Panc1 (cell line): ENCODE measurements at places on chromosomes 16 and 17. TPM values are rescaled to one million over a fixed set of nuclear protein-coding genes. Genes with fewer than 3 reads are reported as not detected.

The FASN gene
- 956 TPM for total RNA-seq

The SULT1A4 gene
- 1.2 TPM for total RNA-seq

The ALOX12B gene
- not detected for total RNA-seq

The TAF1C gene
- 31.9 TPM for total RNA-seq

DNA sequence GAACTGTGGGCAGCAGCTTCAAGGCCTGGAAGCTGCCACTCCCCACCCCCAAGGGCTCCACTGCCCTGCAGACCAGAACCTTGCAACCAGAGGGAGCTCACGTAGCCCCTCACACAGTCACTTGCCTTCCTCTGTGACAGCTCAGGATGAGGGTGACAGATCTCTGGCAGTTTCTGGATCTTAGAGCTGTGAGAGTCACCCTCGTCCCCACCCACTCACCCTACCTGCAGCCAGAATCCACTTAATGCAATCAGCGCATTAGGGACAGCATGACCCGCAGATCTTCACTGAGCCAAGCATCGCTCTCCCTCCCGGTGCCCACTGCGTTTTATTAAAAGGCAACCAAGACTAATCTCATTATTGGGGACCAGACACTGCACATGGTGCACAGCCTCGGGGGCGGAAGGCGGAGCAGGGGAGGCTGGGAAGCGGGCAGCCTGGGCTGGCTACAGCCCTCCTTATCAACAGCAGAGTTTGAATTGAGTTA, 3.5 kb downstream of the CYB561 start:
- DNase-seq = no peak
- no peak overlapping the region for H3K27ac ChIP-seq
- peaks cover 38% of the 10 kb centered on the region for H3K4me1 ChIP-seq
- no peaks in the 10 kb centered on the region for H3K27me3 ChIP-seq
- no peak overlapping the region for H3K4me3 ChIP-seq

DNA sequence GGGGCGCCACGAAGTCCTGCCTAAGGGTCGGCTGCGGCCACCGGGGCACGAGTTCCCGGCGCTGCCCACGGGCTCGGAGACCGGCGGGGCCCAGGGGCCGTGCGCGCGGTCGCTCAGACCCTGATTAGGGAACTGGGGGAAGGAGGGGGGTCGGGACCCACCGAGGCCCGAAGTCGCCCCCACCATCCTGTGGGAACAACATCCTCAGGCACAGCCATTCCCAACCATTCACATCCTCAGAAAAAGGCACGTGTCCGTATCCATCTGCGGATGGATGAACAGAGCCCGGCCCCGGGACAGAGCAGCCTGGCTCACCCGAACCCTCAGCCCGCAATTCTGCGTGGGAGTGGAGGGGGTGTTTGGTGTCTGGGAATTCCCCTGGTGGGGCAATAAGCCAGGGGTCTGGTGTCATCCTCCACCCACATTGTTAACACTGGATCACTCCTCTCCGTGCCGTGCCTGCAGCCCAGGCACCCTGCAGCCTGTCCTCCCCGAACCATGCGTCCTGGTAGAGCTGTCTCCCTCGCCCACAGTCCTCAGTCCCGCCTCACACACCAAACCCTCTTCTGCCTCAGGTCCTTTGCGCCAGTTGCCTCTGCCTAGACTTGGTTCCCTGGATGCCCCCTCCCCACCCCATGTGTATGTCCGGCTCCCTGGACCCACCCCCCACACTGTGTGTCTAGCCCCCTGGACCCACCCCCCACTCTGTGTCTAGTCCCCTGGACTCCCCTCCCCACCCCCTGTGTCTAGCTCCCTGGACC, 789 bp upstream of the CCDC57 start:
- peak overlapping the region; percentile 68 for H3K4me3 ChIP-seq
- peaks cover 47% of the 10 kb centered on the region for H3K4me1 ChIP-seq
- H3K27me3 ChIP-seq = no peaks in the 10 kb centered on the region
- no peak for DNase-seq
- no peaks in the 10 kb centered on the region; the same call in 1 of the 2 replicates for H3K36me3 ChIP-seq
- H3K27ac ChIP-seq = peak overlapping the region; percentile 92

GRCh38 chr17:77802811-77803220, 155.7 kb upstream of the TNRC6C start:
- H3K36me3 ChIP-seq = no peaks in the 10 kb centered on the region
- no peak overlapping the region for H3K4me3 ChIP-seq
- peaks cover 14% of the 10 kb centered on the region for H3K27me3 ChIP-seq
- no peaks in the 10 kb centered on the region for H3K4me1 ChIP-seq
- no peak overlapping the region for H3K27ac ChIP-seq

DNA sequence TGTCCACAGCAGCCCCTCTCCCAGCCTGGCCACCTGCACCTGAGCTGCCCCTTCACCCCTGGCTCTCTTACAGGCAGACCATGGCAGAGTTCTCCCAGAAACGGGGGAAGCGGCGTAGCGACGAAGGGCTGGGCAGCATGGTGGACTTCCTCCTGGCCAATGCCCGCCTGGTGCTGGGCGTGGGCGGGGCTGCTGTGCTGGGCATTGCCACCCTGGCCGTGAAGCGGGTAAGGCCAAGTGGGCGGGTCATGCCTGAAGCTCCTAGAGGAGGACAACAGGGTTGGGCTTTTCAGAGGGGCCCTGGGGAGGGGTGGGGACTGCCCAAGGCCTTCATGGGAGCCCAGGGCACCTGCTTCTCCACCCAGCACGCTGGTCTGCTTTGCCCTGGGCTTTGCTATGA, 2.2 kb downstream of the MIEF2 start:
- H3K27ac ChIP-seq = no peak overlapping the region
- no peak overlapping the region for H3K4me3 ChIP-seq
- H3K27me3 ChIP-seq = no peaks in the 10 kb centered on the region
- peaks cover 3% of the 10 kb centered on the region; the same call in 1 of the 2 replicates for H3K36me3 ChIP-seq
- H3K4me1 ChIP-seq = peaks cover 7% of the 10 kb centered on the region

GRCh38 chr17:80667462-80668277, 123.0 kb downstream of the RPTOR start:
- DNase-seq = no peak
- H3K27me3 ChIP-seq = no peaks in the 10 kb centered on the region
- H3K4me3 ChIP-seq = no peak overlapping the region
- no peaks in the 10 kb centered on the region for H3K36me3 ChIP-seq
- peaks cover 15% of the 10 kb centered on the region for H3K4me1 ChIP-seq

DNA sequence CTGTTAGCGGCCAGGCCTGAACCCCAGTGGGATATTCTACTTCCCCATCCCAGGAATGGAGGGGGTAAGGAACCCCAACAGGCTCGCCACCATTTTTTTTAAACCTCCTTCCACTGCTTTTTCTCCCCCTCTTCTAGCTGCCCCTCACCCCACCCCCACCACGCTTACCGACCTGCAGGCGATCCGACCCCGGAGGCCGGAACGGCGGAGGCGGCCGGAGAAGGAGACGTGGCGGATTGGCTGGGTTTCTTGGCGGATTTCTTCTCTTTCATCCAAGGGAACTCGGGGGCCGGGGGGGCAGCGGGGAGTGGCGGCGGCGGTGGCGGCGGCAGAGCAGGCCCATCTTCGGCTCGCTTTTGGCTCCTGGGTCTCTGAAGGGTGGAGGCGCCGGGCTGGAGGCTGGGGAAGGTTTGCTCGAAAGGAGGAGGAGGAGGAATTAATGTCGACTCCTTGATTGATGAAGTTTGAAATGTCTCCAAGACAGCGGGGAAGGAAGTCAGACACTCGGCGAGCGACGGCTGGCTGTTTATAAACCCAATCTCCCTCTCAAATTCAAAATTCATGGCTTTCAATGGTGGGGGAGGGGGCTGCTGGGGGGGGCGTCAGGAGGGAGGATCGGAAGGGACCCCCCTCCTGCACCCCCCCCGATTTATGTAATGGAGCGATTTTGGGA, 424 bp downstream of the HOXB2 start:
- H3K4me3 ChIP-seq = peak overlapping the region; percentile 81
- H3K27ac ChIP-seq = peak overlapping the region; percentile 98
- H3K36me3 ChIP-seq = peaks cover 15% of the 10 kb centered on the region
- H3K27me3 ChIP-seq = no peaks in the 10 kb centered on the region
- DNase-seq = no peak

- H3K27me3 ChIP-seq = no peaks in the 10 kb centered on the region
- H3K4me1 ChIP-seq = no peaks in the 10 kb centered on the region
- DNase-seq = no peak
- no peaks in the 10 kb centered on the region for H3K36me3 ChIP-seq
- H3K27ac ChIP-seq = no peak overlapping the region
Measured at GRCh38 chr16:22789281-22789945, 24.5 kb upstream of the HS3ST2 start.

DNA sequence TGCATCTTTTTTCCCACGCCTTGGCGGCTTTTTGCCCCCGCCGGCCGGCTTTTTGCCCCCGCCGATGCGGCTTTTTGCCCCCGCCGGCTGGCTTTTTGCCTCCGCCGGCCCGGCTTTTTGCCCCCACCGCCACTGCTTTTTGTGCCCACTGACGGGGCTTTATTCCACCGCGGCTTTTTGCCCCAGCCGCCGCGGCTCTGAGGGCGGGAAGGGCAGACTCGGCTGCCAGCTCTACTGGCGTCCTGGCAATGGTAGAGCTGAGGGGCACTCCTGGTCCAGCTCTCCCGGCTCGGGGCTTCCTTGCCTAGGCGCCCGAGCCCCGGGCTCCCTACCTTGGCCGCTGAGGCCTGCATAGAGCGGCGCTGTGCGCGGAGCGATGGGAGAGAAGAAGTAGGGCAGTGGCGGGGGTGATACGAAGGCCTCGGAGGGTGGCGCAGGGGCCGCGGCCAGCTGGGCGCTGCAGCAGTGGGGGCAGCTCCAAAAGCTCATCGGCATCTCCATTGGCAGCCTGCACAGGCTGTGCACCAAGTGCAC, 591.4 kb downstream of the TP53TG3F start:
- H3K4me1 ChIP-seq = no peaks in the 10 kb centered on the region
- no peaks in the 10 kb centered on the region for H3K27me3 ChIP-seq
- no peak overlapping the region for H3K27ac ChIP-seq
- no peaks in the 10 kb centered on the region for H3K36me3 ChIP-seq
- no peak for DNase-seq

DNA sequence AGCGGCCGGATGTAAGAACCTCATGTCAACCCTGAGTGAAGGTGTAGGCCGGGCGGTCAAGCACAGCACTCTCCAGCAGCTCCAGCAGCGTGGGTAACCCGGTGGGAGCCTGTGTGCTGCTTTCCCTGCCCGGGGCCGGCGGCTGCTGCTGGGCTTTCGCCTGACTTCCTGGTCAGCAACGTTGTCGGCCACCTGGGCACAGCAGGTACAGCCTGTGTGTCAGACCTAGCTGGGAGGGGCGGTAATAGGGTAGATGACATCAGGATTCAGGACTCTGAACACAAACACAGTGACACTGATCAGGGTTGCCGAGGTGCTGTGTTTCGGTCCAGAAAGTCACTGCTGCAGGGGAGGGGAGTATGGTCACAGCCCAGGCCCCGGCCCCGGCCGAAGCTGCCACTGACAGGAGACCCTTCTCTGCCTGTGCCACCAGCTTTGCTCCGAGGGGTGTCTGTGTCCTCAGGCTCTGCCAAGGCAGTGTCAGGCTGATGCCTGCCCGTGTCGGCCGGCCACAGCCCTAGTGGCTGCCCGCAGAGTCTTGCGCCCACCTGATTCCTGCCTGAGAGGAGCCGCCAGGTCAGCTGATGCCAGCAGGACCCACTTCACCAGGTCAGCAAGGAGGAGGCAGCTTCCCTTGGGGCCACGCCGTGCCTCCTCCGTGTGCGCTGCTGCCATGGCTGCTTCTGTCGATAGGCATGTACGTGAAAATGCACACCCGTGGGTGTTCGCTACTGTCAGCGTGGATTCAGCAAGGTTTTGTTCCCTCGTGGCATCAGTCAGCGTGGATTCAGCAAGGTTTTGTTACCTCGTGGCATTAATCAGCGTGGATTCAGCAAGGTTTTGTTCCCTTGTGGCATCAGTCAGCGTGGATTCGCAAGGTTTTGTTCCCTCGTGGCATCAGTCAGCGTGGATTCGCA, 9.2 kb downstream of the RAB40C start:
- no peak overlapping the region for H3K4me3 ChIP-seq
- H3K4me1 ChIP-seq = peaks cover 2% of the 10 kb centered on the region; the same call in 1 of the 2 replicates
- H3K27ac ChIP-seq = no peak overlapping the region
- H3K27me3 ChIP-seq = no peaks in the 10 kb centered on the region

- no peaks in the 10 kb centered on the region for H3K4me1 ChIP-seq
- H3K36me3 ChIP-seq = no peaks in the 10 kb centered on the region
Measured at GRCh38 chr17:62921817-62922216, 44.2 kb upstream of the TANC2 start.

GRCh38 chr16:69925311-69925710, 25.8 kb upstream of the CLEC18A start:
- no peak overlapping the region for H3K27ac ChIP-seq
- no peaks in the 10 kb centered on the region for H3K27me3 ChIP-seq
- no peaks in the 10 kb centered on the region for H3K36me3 ChIP-seq

GRCh38 chr16:70665113-70665694, 18.8 kb downstream of the IL34 start:
- no peak for DNase-seq
- no peak overlapping the region for H3K27ac ChIP-seq
- no peaks in the 10 kb centered on the region for H3K4me1 ChIP-seq

- H3K36me3 ChIP-seq = no peaks in the 10 kb centered on the region
- DNase-seq = no peak
- no peak overlapping the region for H3K27ac ChIP-seq
- H3K4me3 ChIP-seq = no peak overlapping the region
- H3K4me1 ChIP-seq = no peaks in the 10 kb centered on the region
Measured at GRCh38 chr17:40720899-40721298, 17.3 kb upstream of the KRT24 start.

- peaks cover 3% of the 10 kb centered on the region for H3K27me3 ChIP-seq
- H3K36me3 ChIP-seq = no peaks in the 10 kb centered on the region
- H3K4me1 ChIP-seq = peaks cover 10% of the 10 kb centered on the region
- no peak overlapping the region for H3K27ac ChIP-seq
- DNase-seq = no peak
Measured at GRCh38 chr17:74380086-74380958, 13.0 kb downstream of the GPR142 start.

DNA sequence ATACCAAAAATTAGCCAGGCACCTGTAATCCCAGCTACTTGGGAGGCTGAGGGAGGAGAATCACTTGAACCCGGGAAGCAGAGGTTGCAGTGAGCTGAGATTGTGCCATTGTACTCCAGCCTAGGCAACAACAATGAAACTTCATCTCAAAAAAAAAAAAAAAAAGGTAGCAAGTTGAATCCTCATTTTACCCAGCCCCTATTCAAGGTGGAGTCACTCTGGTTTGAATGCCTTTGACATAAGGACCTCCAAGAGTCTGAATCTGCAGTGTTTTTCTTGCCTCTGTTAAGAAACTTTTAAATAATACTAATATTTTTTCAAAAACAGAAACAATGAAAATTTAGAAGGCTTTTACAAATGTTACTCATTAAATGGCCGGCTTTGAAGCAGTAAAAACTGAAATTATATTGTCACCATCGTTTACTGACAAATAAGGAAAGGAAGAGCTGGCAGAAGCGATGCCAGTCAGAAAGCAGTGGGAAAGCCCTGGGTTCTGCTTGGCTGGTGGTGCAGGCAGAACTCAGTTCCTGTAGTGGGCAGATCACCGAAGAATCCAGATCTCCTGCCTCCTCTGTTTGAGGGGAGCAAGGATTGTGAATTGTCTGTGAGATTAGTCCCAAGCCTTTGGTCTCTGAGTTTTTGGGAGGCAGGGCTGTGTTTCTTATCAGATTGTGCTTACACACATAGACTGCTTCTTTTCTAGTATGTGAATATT, 99.7 kb upstream of the HAS3 start:
- DNase-seq = no peak
- no peak overlapping the region for H3K4me3 ChIP-seq

- no peaks in the 10 kb centered on the region for H3K4me1 ChIP-seq
- no peaks in the 10 kb centered on the region for H3K27me3 ChIP-seq
- no peaks in the 10 kb centered on the region; the same call in 1 of the 2 replicates for H3K36me3 ChIP-seq
Measured at GRCh38 chr16:4461250-4462085, 13.0 kb downstream of the NMRAL1 start.

GRCh38 chr16:10876799-10877341, at the start of gene CIITA:
Gene CIITA (plus strand): TSS chr16:10877202. CDS start chr16:10877331, 129 bp downstream.
- H3K4me3 ChIP-seq = no peak within 1 kb of the TSS
- no peaks in the 10 kb centered on the region for H3K36me3 ChIP-seq
- H3K4me1 ChIP-seq = no peaks in the 10 kb centered on the region
- H3K27ac ChIP-seq = no peak within 1 kb of the TSS
- peaks cover 42% of the 10 kb centered on the region for H3K27me3 ChIP-seq
- peak; percentile 17 for DNase-seq
